ENCODE measurements at places on chromosomes 1 and 21.
A peak's percentile ranks its signal among the peaks of the same experiment; 100 is the strongest.

DNA sequence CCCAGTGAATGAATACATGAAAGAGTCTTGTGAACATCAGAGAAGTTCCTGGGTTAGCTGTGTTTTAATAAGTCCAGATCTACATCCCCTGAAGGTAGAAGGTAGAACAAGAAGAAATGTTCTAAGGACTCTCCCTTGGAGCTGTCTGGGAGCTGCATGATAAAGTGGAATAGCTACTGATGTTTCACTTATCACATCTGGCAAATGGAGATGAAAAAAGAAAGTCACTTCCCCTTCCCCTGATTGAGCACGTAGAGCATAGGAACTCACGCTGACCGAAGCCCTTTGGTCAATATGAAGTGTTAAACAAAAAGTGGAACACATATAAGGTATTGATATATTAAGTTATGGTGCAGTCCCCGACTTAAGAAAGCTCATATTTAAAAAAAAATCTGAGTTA is 53.2 kb upstream of the PARP1 start:
- no peak for DNase-seq

DNA sequence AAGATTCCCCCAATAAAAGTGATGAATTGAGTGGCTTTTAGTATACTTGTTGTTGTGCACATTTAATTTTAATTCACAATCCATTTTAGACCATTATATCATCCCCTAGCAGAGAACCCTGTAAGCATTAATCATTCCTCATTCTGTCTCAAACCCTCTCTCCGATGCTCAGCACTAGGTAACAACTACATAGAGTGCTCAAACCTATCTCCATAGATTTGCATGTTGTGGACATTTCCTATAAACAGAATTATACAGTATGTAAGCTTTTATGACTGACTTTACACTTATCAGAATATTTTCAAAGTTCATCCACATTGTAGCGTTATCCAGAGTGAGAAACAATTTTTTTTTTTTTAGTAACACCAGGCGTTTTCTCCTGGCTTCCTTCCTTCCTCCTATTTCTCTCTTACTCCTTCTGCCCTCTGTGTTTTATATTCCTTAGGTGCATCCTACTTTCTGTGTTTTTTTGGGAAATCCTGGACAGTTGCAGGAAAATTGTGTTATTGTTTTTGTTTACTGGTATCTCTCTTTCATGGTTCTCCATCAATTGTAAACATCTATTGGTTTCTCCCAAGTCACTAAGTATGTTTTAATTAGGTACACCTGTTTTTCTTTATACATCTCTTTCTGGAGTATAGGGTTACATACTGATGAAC is 1528.0 kb upstream of the TPTE start:
- no peak for DNase-seq

DNA sequence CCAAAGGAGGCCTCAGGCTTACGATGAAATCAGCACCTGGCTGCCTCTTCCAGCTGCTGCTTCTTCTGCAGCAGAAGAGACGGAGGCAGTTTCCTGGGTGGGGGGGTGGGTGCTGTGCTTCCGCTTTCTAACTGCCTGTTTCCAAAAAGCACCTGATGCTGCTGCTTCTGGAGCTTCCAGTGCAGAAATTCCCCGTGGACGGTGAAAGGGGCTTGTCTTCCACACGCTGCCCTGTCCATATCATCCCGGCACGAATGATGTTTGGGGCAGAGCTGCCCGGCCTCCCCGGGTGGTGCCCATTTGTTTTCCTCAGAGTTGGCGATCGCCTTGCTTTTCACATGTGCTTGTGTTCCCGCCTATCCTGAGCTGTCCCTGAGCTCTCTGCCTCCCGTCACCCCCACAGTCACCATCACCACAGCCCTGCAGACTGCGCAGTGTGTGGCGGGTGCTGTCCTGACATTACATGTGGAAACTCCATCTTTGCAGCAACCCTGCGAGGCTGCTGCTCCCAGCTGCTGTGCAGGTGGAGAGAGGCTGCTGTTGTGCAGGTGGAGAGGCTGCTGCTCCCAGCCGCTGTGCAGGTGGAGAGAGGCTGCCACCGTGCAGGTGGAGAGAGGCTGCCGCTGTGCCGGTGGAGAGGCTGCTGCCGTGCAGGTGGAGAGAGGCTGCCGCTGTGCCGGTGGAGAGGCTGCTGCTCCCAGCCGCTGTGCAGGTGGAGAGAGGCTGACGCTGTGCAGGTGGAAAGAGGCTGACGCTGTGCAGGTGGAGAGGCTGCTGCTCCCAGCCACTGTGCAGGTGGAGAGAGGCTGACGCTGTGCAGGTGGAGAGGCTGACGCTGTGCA is 1.8 kb downstream of the TTLL10 start:
- no peak for DNase-seq

DNA sequence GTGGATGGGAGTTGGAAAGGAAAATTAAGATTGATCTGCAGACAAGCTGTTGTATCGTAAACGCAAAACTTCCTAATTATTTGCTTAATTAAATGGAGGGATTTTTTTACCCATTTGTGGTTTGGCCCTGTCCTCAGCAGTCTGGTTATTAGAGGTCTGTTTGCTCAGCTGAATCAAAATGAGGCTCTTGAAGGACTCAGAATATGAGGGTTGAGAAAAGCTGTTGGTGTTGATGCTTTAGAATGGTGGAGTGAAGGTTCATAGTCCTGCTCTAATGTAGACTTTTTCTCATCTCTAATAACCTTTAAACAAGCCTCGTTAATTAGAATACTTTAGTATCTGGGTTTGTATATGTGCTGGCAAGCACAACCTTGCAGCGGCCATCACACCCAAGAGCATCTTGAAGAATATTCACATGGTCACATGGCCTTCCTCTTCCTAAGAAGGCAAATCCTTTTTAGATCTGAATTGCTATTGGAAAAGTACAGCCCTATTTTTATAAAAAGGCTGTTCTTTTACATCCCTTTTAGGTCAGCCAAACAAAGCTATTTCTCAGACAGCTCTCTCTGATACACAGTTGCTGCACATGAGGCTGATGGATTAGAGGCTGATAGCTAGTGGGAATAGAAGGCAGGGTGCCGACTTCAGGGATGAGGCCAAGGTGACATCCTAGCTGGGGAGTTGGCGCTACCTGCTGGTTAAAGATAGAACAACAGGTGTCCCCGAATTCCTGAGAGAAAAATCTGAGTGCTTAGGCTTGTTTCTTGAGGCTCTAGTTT is 53.8 kb downstream of the MACF1 start:
- peak; percentile 75 for DNase-seq

- no peak for DNase-seq
Measured at GRCh38 chr1:55555956-55556725, 341.0 kb upstream of the USP24 start.

GRCh38 chr21:38343691-38344090 is 86.9 kb downstream of the KCNJ15 start:
- DNase-seq, result peak; percentile 43

- DNase-seq, result peak; percentile 12
Measured at GRCh38 chr1:186165303-186165702, 209.8 kb downstream of the TPR start.

DNA sequence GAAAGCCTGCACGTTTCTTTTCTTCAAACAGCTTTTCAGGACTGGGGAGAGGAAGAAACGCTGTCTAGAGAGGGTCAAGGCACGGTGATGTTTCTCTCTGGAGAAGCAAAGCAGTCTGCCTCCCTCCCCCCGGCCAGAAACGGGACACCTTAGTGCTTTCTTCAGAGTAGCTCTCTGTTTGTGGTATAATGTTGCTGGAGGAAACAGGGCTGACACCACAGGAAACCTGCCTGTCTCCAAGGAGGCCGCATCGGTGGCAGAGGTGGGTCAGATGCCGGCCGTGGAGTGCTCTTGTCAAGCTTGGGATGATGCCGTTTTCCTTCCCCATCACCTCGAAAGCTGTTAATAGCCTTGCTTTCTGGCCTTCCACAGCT is 139.4 kb downstream of the DHRS3 start:
- no peak for DNase-seq

GRCh38 chr1:79568411-79568810 is 561.9 kb upstream of the ADGRL4 start:
- no peak for DNase-seq

DNA sequence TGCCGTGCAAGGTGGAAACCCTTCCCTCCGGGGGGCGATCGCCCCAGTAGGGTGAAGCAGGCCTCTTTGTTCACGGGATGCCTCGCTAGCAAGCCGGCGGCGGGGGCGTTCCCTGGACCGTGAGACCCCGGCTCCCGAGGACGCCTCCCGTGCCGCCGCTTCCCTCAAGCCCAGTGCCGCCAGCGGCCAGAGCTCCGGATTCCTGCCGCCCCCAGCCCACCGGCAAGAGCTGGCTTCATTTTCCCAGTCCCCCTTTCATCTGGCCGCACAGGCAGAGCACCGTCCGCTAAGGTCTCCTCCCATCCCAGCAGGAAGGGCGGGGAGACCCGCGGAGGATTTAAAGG is 16.3 kb downstream of the IER5 start:
- DNase-seq, result no peak

DNA sequence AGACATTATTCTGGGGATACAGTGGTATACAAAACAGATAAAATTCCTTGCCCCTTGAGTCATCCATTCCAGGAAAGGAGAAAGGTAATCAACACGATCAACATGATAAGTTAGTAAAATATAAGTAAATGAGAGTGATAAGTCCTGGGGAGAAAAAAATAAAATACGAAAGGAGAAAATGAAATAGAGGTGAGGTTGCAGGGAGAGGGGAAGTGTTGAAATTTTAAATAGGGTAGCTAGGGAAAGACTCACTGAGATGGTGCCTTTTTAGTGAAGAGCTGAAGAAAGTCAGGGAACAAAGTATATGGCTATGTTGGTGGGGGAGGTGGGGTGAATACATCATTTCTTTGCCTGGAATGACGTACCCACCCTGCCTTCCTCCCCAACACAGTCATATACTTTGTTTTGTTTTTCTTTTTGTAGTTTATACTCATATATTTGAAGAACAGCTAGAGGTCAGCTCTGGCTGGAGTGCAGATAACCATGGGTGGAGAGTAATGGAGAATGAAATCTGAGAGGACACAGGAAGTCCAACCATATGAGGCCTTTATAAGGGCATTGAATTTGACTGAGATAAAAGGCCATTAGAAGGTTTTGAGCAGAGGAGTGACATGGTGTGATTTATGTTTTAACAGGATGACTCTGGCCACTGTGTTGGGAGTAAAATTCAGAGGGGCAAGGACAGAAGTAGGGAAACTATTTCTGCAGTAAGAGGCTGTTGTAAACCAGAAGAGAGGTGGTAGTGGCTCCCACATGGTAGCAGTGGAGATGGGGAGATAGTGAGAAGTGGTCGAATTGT is 54.8 kb downstream of the OSBPL9 start:
- peak; percentile 18 for DNase-seq

DNA sequence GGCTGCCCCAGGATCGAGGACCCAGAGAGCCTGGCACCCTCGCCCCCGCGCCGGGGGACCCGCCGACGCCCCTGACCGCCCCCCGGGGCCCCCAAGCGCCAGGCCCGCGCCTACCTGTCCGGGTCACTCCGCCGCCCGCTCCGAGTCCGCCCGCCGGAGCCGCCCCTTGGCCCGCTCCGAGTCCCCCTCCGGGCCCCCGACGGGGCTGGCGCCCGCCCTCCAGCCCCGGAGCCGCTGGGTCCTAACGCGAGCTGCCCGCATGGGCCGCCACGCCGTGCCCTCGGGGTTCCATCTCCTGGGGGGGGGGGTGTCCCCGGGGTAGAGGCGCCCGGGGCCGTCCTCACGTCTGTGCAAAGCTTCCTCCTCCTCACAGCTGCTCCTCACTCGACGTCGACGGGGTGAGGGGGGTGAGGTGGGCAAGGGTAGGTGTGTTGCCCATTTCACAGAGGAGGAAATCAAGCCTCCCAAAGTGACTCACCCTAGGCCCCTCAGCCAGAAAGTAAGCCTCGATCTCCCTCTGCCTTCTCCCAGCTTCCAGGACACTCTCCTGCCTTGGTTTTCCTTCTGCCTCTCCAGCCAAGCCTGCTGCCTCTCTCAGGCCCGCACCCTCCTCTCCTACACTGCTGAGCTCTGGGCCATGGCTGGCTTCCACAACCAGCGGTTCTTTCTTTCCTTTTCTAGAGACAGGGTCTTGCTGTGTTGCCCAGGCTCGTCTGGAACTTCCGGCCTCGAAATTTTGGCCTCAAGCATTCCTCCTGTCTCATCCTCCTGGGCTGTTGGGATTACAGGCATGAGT is at the start of gene MFAP2:
MFAP2 (minus strand) TSS at position 148 of the 796 bp plus-strand sequence. CDS start 2,347 bp downstream, outside the sequence.
- no peak for DNase-seq

- no peak for DNase-seq
Measured at GRCh38 chr1:18977428-18977827, 21.0 kb upstream of the IFFO2 start.

- DNase-seq, result no peak
Measured at GRCh38 chr1:171110621-171111326, 20.1 kb downstream of the FMO3 start.

DNA sequence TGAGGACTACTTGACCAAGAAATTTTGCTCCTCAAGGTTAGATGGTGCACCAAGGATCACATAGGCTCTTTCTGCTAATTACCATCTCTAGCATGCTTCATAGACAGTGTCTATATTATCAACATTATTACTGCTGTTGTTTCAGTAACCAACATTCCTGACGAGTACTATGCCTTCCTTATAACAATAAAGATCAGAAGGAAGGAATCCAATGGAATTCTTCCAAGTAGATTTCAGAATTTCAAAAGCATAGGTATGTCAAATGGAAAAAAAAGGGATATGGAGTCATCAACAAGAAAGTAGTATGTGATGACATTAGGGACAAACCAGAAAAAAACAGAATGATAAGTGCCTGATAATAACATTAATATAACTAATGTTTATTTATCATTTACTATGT is 39.6 kb upstream of the LPGAT1 start:
- peak; percentile 10 for DNase-seq

- no peak for DNase-seq
Measured at GRCh38 chr1:218068241-218068640, 216.9 kb upstream of the RRP15 start.

DNA sequence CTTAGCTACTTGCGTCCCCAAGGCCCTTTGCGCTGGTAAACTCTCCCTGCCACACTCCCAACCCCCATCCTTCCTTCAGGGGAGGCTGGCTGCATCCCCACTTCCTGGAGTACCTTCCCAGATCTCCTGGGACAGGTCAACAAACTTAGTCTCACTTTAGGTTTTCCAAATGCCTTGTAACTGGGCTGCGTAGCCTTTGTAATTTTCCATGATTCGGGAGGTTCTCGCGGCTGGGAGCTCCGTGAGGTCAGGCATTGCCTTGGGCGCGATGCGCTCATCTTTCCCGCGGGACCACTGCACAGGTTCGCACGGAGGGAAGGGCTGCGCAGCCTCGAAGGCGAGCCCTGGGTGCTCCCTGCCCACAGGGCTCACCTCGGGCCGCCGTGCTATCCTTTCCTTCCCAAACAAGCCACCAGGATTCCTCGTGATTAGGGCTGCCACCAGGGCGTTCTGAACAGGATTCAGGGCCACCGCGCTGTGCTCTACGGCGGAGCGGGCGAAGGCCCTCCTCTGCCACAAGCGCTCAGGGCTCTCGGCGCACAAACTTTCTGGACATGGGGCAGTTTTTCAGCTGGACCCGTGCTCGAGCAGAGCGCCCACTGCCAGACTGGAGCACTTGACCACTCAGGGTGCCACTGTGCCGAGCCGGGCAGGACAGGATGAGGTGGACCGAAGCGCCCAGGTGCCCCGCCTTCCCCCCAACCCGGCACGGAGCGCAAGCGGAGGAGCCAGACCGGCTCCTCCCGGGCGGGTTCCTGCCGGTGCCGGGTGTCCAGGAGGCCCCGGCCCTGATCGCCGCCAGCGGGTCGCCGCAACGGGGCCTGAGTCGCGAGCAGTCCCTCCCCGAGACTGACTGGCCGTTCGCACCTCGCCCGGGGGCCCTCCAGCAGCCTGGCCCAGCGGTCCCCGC is 1.1 kb downstream of the TMPRSS2 start:
- DNase-seq, result no peak

- DNase-seq, result no peak
Measured at GRCh38 chr21:45545236-45545570, 3.0 kb upstream of the SLC19A1 start.

All from kidney glomerular epithelial cell (primary cell).